ENCODE measurements at places on chromosomes 12 and 14.

- no peak for DNase-seq
These were observed 614 bp upstream of the NACA start for GRCh38 chr12:56725723-56726102.

DNA sequence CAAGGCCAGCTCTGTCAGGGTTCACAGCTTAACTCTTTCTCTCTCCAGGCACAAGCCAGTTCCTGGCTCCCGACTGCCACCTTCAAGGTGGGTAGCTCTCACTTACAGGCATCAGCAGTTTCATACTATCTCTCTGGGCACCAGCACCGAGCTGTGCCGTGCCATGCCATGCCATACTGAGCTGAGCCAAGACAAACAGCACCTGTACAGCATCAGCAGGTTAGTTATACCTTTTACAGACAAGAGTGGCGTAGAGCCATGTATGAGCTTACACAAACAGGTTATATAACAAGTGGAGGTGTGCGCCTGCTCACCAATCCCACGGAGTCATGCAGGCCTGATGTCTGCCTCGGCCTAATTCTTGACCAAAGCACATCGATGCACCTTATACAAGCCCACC, 1098.7 kb downstream of the AACS start:
- DNase-seq: no peak

DNA sequence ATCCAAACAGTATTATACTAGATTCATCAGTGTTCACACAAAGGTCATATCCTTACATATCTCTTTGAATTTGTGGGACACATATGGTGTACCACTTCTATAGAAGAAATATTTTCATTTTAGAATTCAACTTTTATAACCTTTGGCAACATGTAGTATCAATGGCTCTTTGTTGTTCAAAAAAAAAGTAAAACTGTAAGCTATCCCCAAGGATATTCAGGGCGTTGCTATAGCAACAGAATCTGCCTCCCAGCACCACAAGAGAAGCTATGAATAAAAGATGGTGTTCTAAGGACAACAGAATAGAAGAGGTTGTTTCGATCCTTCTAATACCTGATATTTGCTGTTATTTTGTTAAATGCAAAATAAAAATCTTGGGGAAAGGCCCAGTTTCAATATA, 139.3 kb downstream of the BRMS1L start:
- no peak for DNase-seq

- DNase-seq: no peak
These were observed 448.3 kb downstream of the PCNX1 start for GRCh38 chr14:71355324-71356201.

GRCh38 chr14:89011355-89012281, 187.2 kb downstream of the TTC8 start:
- DNase-seq: no peak

- no peak for DNase-seq
These were observed 85.3 kb upstream of the PAWR start for GRCh38 chr12:79776111-79776510.

GRCh38 chr14:101991352-101991751, 27.0 kb downstream of the DYNC1H1 start:
- DNase-seq: no peak

- DNase-seq: no peak
These were observed 234.5 kb upstream of the KITLG start for GRCh38 chr12:88814779-88815178.

GRCh38 chr12:79451978-79452377, 238.8 kb downstream of the PAWR start:
- no peak for DNase-seq

GRCh38 chr12:68743356-68743755, 2.6 kb upstream of the SLC35E3 start:
- no peak for DNase-seq

DNA sequence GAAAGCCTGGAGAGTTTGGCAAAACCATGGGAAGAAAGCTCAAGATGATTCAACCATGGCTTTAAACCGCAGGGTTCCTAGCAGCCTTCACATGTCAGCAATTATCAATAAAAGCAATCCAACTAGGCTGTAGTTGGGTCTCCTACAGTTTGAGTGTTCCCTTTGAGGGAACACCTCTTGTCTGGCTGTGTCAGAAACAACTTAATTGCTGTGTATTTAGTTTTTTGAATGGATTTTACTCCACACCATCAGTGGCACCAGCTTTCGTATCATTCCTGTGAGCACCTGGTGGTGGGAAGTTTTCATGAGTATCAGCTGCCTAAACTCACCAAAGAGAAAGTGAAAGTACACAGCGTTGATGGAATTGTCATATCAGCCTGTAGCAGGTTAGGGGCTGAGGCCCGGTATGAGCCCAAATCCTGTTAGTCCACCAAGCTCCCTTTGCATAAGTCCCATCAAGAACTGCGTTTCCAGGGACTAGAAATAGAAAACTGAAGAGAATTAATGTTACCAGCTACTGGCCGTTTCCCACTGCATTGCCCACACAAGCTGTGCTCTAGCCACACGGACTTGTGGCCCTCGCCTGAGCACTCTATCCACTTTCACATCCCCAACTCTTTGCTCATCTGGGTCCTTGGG, 10.9 kb upstream of the IL26 start:
- no peak for DNase-seq

DNA sequence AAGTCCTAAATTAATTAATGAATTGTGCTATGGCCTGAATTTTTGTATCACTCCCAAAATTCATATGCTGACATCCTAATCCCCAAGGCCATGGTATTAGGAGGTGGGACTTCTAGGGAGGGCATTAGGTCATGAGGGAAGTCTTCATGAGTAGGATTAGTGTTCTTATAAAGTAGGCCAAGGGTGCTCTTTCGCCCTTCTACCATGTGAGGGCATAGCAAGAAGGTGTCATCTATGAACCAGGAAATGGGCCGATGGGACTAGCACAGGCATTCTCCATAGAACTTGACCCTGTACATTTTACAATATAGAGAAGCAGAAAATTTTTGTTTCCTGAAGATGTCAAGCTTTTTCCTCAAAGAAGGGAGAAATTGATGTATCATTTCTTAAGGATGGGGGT, 12.5 kb downstream of the SYT10 start:
- no peak for DNase-seq

DNA sequence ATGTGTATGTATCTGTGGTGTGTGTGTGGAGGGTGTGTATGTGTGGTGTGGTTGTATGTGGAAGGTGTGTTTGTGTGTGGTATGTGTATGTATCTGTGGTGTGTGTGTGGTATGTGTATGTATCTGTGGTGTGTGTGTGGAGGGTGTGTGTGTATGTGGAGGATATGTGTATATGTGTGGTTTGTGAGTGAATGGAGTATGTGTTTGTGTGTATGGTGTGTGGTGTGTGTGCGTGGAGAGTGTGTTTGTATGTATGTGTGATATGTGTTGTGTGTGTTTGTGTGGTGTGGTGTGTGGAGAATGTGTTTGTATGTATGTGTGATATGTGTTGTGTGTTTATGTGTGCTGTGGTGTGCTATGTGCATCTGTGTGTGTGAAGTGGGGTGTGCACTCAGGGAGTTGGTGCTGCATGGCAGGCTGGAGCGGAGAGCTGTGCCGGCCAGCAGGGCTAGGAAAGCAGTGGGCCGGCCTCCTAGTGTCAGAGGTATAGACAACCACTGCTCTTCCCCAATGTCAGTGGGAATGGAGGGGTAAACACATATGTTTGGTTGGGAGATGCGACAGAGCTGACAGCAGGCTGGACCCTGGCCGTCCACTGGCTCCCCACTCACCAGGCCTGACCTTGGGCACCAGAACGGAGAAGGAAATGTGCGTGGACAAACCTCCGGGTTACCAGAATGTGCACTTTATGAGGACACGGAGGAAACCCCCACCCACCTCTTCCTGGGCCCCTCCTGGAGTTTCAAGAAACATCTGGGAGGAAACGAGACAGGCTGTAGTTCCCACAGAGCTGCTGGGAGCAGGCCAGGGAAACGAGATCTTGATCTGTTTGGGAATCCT, 60.7 kb downstream of the CLMN start:
- no peak for DNase-seq

DNA sequence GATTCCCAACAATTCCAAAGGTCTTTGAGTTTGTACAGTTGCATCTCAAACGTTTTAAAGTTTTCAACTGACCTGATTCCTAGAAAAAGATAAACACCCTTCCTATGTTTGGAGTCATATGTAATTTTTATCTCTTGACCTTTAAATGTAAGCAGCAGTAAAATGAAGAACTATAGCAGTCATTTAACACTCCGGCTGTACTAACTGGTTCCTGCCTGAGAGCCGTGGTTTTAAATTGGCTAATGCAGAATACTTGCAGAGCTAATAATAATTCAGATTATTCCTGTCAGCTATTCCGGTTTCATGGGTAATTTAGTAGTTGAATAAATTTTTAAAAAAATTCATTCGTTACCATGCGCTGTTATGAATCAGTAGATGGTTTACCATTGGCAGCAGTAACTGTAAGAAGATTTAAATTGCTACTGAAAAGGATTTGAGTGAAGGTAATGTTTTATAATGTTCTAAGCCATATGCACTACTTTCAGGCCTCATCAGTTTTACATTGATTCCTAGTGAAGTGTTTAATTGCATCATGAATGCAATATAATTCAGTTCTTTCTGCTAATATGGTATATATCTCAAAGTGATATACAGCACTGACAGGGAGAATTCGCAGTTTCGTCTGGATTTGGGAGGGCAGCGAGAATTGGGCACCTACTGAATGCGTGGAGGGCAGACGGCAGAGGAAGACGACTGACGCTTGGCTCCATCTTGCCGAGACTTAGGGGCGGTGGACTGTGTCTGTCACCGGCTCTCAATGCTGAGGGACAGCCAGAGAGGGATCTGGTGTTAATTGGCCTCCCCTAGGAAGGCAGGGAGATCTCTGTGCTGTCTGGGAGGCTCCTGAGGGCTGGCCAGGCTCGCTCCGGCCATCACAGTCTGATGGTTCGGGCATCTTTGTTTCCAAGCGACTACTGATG, 217.7 kb downstream of the PHETA1 start:
- no peak for DNase-seq

GRCh38 chr12:30862486-30862885, 64.1 kb upstream of the TSPAN11 start:
- no peak for DNase-seq

- no peak for DNase-seq
These were observed 204.6 kb downstream of the TSPAN9 start for GRCh38 chr12:3281588-3282383.

GRCh38 chr12:18676996-18677588, 60.7 kb downstream of the PLCZ1 start:
- DNase-seq: no peak

DNA sequence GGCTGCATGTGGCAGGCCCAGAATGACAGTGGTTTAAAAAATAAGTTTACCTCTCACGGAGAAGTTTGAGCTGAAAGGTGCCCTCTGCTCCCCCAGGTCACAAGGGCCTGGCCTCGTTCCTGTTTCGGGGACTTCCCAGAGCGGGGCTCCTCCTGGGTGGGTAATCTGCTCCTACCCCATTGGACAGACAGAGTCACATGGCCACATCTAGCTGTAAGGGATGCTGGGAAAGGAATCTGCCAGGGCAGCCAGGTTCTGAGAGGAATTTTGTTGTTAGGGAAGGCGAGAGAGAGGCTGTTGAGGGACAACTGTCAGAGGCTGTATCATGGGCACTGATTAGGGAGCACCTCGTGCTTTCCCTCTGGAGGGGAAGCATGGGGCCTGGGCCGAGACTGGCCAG, 24.0 kb upstream of the DIO3 start:
- no peak for DNase-seq

- DNase-seq: no peak
These were observed 23.4 kb upstream of the BMP4 start for GRCh38 chr14:53979747-53980642.

DNA sequence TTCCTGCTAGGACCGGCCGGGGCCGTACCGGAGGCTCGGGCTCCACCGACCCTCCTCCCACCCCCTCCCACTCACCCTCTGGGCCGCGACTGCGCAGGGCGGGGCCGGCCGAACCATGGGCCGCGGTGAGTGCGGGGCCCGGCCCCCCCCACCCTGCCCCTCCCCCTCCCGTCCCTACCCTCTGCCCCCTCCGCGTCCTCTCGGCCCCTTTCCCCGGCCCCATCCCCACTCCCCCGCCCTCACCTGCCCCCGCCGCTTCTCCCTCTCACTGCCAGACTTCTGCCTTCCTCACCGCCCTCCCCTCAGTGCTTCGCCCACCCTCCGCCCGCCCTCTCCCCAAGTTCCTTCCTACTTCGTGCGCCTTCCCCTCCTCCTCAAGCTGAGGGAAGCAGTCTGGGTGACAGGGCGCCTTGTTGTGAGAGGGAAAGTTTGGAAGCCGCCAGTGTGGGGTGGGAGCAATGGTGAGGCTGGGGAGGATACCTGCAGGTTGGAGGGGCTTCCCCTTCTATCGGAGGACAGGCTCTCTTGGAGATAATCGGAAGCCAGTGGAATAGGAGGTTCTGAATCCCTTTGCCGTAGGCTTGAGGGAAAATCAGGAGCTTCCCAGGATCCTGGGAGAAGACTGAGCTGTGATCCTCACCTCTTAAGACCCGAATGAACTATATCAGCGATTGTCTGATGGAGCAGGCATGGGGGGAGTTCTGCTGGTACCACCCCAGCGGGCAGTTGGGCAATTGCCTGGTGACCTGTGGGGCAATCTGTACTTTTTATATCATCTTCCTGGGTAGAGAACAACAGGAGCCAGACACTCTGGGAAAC, 472 bp downstream of the MBD6 start:
- DNase-seq: no peak

GRCh38 chr12:25013061-25013460, 64.2 kb upstream of the BCAT1 start:
- no peak for DNase-seq

GRCh38 chr14:95025218-95025617, 132.1 kb downstream of the DICER1 start:
- no peak for DNase-seq

DNA sequence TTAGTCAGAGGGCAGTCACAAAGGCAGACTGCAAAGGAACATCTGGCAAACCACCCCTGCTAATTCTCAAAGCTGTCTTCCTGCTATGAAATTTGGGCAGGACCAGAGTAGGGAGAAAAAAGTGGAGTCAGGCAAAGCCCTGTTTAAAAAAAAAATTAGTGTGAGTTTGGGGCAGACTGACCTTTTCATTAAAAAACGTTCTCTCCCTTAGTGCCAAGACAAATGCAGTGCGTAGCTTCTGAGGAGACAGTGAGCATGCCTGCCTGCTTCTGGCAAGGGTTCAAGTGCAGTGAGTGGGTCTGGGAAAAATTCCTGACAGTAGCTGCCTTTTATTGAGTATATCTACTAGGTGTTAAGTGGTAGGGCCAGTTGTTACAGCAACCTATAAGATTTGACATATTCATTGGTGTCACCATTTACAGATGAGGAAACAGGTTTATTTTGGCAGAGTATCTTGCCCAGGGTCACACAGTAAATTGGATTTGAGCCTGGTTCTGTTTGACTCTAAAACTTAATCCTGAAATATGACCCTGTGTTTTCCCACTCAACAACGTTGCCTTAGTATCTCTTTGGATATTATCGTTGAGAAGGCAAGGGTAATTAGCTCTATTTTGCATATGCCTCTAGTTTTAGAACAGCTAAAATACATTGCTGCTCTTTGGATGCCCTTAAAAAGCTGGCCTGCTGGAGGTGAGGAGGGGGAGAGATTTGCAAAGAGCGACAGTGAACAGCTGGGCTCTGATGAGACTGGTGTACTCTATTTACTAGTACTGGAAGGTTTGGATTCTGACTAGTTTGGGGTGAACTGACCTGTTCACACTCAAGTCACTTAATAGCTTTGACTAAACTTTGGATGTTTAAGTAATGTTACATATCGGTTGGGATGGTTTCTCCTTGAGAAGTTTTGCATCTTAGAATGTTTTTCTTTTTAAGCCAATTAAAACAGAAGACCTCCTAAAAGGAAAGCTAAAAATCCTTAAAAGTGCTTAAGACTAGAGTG, 72.8 kb downstream of the PAPOLA start:
- no peak for DNase-seq

All from stimulated activated CD8-positive, alpha-beta memory T cell treated with anti-CD3 and anti-CD28 coated beads, Interleukin-2, amount 100 ng/mL, for 1 hour (primary cell).